ENCODE measurements at places on chromosomes 6 and 20.

DNA sequence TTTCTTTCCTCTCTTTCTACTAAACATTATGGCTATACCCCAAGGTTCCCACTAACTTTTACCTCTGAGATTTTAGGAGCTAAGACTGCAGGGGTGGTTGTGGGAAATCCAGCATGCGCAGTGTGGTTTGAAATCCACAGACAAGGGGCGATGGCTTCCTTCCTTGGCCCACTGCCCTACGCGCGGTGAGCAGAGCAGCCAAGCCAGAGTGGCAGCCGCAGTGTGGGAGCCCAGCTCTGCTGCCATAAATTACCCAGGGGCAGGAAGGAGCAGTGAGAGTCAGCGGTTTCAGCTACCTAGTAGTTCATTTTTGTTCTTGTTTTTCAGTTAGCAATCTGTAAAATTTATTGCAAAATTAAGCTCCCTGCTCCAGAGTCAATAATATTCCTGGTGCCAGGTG is 101.4 kb downstream of the BMP2 start:
- no peak for DNase-seq

GRCh38 chr20:45840700-45841198 is 7.2 kb downstream of the SNX21 start:
- no peak for DNase-seq

GRCh38 chr6:29974901-29975560 is 32.7 kb downstream of the HLA-A start:
- DNase-seq: no peak

- no peak for DNase-seq
Observed at GRCh38 chr20:47210470-47210869, 146.0 kb downstream of the ZMYND8 start.

DNA sequence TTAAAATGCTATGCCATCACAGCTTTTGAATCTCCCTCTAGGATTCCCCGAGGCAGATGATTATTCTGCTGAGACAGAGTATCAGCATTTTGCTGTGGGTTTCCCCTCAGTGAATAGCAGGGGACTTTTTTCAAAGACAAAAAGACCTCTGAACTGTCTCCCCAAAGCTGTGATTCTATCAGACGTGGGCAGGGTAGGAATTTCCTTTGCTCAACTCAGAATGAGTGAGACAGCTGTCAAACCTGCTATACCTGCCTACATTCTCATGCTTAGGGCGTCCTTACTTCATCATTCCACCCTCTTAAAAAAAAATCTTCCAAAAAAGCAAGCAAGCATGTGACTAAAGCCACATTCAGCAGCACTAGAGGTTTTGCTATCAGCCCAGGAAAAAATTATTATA is 147.6 kb upstream of the FAM83B start:
- DNase-seq: no peak

DNA sequence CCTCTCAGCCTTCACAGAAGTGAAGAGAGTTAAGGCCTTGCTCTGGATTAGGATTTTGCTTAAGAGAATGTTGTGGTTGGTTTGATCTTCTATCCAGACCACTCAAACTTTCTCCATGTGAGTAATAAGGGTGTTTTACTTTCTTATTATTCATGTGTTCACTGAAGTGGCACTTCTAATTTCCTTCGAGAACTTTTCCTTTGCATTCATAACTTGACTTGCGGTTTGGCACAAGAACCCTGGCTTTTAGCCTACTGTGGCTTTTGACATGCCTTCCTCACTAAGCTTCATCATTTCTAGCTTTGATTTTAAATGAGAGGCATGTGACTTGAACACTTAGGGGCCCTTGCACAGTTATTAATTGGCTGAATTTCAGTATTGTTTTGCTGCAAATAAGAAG is 166.1 kb upstream of the OPRM1 start:
- peak; percentile 11 for DNase-seq

GRCh38 chr6:3321875-3322274 is 63.1 kb downstream of the PSMG4 start:
- DNase-seq: no peak

GRCh38 chr6:133752129-133752528 is 136.8 kb upstream of the TCF21 start:
- DNase-seq: no peak

GRCh38 chr6:156782691-156783320 is 5.6 kb downstream of the ARID1B start:
- no peak for DNase-seq
